ENCODE measurements at places on chromosomes 2 and 18.

DNA sequence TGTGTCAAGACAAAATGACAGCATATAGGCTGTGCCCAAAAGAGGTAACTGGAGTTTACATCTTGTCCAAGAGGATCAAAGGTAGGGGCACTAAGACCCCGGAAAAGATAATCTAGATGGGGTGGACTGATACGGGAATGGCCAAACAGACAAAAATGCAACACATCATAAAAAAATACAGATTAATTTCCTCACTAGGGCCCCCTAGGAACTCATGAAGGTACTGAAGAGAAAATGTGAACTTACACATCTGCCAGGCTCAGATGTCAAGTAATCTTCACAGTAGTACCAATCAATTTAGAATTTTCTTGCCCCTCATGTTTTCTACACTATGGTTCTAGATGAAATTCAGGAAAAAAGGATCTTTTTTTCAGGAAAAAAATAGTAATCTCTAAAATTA, 115.6 kb upstream of the REG3A start:
- DNase-seq = no peak

- DNase-seq = no peak
Observed at GRCh38 chr2:226179010-226179409, 620.6 kb downstream of the IRS1 start.

GRCh38 chr2:1633092-1633671, 111.1 kb downstream of the PXDN start:
- no peak for DNase-seq

DNA sequence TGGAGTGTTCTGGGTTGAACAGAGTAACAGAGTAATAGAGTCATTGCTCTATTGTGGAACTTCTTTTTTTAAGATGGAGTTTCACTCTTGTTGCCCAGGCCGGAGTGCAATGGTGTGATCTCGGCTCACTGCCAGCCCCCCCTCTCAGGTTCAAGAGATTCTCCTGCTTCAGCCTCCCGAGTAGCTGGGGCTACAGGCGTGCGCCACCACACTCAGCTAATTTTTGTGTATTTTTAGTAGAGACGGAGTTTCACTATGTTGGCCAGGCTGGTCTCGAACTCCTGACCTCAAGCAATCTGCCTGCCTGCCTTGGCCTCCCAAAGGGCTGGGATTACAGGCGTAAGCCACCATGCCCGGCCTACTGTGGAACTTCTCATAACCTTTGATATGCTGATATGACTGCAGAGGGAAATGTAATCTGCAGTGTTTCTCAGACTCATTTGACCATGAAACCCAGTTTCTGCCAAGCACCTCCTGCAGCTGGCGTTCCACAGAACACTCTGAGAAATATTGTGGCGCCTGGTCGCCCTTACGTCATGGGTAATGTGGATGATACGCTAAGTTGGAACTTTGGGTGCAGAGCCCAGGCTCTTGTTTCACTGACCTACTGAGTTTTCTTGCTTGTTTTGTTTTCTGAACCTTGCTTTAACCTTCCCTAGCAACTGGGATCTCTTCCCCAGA, 213.8 kb downstream of the BCL2 start:
- DNase-seq = no peak

- no peak for DNase-seq
Observed at GRCh38 chr18:9539283-9539682, 64.0 kb downstream of the RALBP1 start.

- DNase-seq = no peak
Observed at GRCh38 chr18:63162271-63163014, 157.1 kb downstream of the BCL2 start.

GRCh38 chr2:239890206-239890746, 134.9 kb downstream of the NDUFA10 start:
- no peak for DNase-seq
